ENCODE measurements at places on chromosomes 4 and X. TPM values are rescaled to one million over a fixed set of nuclear protein-coding genes. Genes with fewer than 3 reads are reported as not detected.

The BMX gene
- total RNA-seq = not detected

- DNase-seq = no peak
These were observed 2317.3 kb downstream of the PCDH7 start for GRCh38 chr4:33037464-33037863.

GRCh38 chrX:41394293-41394692, 52.9 kb upstream of the NYX start:
- DNase-seq = no peak

- no peak for DNase-seq
These were observed 552.7 kb downstream of the ZNF674 start for GRCh38 chrX:45992402-45993123.

DNA sequence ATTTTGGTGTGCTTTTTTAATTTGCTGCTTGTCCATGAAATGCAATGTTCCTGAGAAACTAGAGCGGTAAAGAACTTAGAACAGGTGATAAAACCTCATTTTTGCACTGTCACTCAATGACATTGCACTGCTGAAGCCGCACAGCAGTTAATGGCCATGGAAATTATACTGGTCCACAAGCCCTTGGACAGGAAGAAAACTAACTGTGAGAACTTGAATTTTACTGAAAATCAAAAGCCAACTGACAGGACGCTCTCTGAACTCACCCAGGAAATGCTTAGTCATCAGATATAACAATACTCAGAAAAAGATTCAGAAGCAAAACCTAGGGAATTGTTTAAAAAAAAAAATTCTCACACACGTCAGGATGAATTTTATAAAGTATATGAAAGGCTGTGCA, 246.4 kb upstream of the SLC7A11 start:
- no peak for DNase-seq

GRCh38 chr4:147899512-147899911, 167.6 kb downstream of the ARHGAP10 start:
- DNase-seq = no peak
